ENCODE measurements at places on chromosomes 12 and 14.

GRCh38 chr12:100566887-100567637, 6.4 kb upstream of the GAS2L3 start:
- DNase-seq: no peak

DNA sequence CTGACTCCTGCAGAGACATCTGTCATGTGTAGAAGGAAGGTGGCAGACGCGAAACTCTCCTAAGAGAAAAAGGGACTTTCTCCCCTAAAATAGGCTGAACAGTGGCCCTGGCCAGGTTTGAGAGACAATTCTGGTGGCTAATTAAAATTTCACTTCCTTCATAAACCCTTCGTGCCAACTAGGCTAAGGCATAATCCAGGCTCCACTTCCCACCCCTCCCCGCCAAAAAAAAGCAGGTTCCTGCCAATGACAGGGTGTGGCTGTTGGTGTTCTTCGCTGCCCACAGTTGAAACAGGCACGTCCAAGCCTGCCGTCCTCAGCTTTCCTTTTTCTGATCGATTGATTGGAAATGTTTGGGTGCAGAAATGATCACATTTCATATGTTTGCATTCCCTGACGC, 144.6 kb downstream of the GCH1 start:
- DNase-seq: no peak

GRCh38 chr12:95674631-95675030, 115.9 kb downstream of the NTN4 start:
- no peak for DNase-seq

DNA sequence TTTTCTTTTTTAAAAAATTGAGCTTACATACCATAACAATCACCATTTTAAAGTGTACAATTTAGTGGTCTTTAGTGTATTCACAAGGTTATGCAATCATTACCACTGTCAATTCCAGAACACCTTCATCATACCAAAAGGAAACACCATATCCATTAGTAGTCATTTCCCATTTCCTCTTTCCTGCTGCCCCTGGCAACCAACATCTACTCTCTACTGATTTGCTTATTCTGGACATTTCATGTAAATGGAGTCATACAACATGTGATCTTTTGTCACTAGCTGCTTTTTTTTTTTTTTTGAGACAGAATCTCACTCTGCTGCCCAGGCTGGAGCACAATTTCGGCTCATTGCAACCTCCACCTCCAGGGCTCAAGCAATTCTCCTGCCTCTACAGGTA, 66.8 kb upstream of the CFL2 start:
- no peak for DNase-seq

DNA sequence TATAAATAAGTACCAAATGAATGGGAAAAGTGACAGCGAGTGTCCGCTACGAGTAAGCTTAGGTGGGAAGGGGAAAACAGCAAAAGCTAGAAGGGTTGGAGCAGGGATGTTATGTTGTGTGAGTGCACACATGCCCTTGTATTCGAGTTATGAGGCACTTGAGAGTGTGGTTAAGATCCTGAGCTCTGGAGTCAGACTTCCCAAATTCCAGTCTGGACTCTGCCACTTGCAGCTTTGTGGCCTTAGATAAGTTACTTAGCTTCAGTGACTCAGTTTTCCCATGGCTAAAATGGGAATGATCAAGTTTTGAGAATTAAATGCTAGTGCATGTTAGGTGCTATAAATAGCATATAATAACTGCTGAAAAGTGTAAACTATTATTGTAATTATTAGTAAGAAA, 44.9 kb downstream of the KTN1 start:
- DNase-seq: no peak

DNA sequence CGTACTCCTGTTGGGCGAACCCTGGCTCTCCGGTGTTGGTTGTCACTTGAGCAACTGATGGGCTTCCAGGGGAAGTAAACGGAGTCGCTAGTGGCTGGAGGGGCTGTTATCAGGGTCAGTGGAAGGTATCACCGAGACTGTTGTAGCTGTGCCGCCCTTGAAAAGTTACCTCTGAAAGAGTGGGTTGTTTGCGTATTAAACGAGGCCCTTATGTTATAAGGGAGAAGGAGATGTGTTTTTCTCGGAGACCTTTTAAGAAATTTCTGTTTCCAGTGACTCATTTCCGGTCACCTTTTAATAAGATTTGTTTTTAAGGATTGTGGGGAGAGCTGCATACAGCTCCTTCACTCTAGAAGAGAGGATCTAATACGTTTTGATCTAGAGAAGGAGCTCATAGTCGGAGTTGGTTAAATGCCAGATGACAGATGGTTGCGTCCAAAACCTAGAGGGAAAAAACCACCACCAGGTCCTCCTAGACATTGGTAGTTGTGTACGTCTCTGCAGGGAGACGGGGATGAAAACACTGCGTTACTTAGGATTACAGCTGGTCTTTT, 750 bp upstream of the DBX2 start:
- no peak for DNase-seq
